ENCODE measurements at places on chromosomes 7 and 10. TPM values are rescaled to one million over a fixed set of nuclear protein-coding genes. Genes with fewer than 3 reads are reported as not detected.

PPP1R3C gene
- 1.9 TPM for polyA plus RNA-seq

NFE2L3 gene
- polyA plus RNA-seq: 0.60 TPM

ZP3 gene
- polyA plus RNA-seq: 4.5 TPM

PPP1R9A gene
- polyA plus RNA-seq: 1.8 TPM

ZNF37A gene
- polyA plus RNA-seq: 3.0 TPM

SGCE gene
- polyA plus RNA-seq: 7.8 TPM

UPK3BL1 gene
- 8.8 TPM for polyA plus RNA-seq

Data from sigmoid colon (tissue), 7 donors.